ENCODE measurements at places on chromosomes 13 and 19.

GRCh38 chr13:42333613-42334328, 61.8 kb downstream of the AKAP11 start:
- DNase-seq: peak; percentile 61

DNA sequence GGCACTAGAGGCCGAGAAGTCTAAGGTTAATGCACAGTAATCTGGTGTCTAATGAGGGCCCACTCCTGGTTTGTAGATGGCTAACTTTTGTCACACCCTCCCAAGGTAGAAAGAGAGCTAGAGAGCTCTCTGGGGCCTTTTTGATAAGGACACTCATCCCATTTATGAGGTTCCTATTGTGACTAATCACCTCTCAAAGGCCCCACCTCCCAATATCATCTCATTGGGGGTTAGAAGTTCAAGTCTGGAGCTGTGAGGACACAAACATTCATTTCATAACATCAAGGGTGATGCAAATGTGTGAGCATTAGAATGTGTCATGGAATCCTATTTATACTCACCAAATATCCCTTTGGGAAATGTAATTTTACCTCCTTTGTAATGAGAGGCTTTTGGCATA, 79.2 kb upstream of the SLC10A2 start:
- no peak for DNase-seq

DNA sequence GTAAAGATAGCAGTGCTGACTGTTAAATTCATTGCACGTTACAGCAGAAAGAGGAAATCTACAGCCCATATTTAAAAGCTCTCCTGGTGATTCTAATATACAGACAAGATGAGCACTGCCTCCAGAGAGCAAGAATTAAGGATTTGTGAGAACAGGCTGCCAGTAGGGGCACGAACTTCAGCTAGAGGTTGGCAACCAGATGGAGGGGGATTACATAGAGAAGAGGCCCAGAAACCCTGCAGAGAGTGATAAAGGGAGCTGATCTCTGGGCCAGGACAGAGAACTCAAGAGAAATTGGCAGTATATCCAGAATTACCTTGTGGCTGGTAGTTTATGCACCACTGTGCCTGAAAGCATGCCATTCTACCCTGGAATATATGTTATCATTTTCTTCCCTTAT, 144.8 kb downstream of the UFM1 start:
- DNase-seq: no peak

- no peak for DNase-seq
These were observed 11.0 kb downstream of the MAN2B1 start for GRCh38 chr19:12655546-12655945.

DNA sequence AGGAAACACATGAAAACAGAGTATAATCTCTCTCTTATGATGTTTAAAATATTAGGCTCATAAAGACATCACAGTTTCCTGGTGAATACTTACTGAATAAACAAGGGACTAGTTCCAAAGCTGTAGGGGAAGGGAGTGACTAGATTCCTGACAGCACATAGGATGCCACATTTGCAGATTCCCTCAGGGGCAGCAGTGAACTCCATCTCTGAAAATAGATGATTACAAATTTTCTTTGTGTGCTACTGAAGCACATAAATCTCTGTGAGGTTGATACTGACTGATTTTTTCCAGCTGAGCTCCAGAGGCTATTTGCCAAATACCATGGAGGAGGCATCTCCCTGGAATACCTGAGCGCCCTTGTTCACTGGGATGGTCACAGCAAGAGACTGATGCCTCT, 77.3 kb downstream of the FGF9 start:
- DNase-seq: no peak

- DNase-seq: no peak
These were observed 6.4 kb downstream of the KMT5C start for GRCh38 chr19:55345818-55346724.
